ENCODE measurements at places on chromosomes 7 and 10.
A peak's percentile ranks its signal among the peaks of the same experiment; 100 is the strongest.

GRCh38 chr10:93383562-93383981 lies 98.6 kb downstream of the MYOF start:
- peak; percentile 72 for DNase-seq

GRCh38 chr10:122265896-122266295 lies 5.2 kb upstream of the BTBD16 start:
- no peak for DNase-seq

DNA sequence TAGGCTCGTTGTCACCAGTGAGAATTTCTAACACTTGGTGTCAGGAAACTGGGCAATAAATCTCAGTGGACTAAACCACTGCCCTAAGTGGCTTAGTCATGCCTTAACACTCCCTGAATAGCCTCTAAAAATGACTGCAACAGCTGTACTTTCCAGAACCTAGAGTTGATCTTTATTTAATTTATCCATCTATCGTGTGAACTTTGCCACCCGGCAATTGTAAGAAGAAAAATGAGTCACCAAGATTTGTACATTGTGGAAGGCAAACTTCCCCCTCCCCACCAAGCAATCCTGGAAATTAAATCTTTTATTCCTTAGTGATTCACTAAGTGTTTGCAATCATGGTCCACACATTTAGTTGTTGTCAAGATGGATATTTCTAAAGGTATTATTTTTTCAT lies 47.1 kb downstream of the NXPH1 start:
- no peak for DNase-seq

- no peak for DNase-seq
Observed at GRCh38 chr7:147912946-147913638, 677.5 kb upstream of the C7orf33 start.

DNA sequence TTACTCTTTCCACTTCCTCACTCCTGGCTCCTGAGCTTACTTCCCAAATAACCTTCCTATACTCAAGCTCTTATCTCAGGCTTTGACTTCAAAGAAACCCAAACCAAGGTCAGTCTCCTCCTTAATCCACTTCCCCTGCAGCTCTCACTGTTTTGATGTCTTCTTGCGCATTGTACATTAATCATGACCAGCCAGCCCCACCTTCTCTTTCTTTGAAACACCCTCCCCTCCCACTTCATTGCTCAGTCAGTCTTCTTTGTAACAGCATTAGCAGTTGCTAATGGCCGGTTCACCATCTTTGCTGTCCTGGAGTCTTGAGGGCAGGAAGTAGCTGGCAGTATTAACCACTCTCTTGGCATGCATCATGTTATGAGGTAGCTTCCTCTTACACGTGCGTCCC lies 57.9 kb upstream of the CHCHD3 start:
- no peak for DNase-seq

All from AG09319 (cell line).